Kidney tubule cell (primary cell): ENCODE measurements at places on chromosomes 5 and 9.

- DNase-seq, result no peak
These were observed 23.8 kb downstream of the GABRG2 start for GRCh38 chr5:162091336-162091735.

GRCh38 chr9:79701651-79702050, 129.9 kb downstream of the TLE4 start:
- no peak for DNase-seq

DNA sequence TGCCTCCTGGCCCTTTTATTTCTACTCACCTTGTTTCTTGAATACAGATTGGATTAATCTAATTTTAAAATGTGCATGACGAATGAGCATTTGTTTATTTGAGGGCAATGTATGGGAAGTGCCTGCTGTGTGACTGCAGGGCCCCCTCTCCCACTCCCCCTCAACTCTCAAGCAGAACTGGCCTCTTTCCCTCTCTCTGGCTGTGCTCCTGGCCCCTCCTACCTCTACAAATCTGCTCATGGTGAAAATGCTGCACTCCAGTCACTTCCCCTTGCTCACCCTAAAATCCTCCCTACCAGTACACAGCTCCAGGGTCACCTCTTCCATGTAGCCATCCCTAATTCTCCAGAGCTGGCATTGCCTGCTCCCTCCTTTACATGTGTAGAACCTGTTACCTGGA, 17.2 kb upstream of the NDST1 start:
- DNase-seq, result no peak

GRCh38 chr5:89168766-89169165, 285.8 kb upstream of the MEF2C start:
- no peak for DNase-seq

- DNase-seq, result no peak
These were observed 107.2 kb upstream of the DHFR start for GRCh38 chr5:80761966-80762365.

- peak; percentile 69 for DNase-seq
These were observed 79.5 kb downstream of the GLIS3 start for GRCh38 chr9:4220346-4220745.

DNA sequence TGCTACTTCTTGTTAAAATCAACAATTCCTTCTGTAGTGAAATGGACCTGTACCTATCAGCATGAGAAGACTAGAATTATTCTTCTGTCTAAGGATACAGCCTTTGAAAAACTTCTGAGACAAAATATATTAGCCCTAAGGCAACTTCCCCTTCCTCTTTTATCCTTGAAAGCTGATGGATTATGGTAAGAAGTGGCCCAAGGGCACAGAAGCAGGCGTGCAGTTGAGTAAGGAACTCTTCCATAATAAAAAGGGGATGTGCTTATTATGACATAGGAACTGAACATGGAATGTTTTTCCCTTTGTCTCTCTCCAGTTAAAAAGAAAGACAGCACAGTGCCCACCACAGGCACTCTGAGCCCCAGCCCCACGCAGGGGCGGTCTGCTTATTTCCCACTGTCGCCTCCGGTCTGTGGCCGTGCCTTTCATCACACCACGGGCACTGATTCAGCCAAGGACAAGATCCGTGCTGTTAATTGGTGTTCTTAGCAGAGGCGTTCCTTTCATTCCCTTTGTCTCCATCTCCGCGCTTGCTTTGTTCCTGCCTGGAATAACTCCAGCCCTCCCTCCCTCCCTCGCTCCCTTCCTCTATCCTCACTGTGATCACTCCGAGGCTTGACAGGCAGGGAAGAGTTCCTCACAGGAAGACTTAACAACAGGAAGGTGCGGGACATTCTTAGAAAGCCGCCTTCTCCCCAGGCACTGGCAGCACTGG, 135.9 kb upstream of the OTULINL start:
- DNase-seq, result no peak

DNA sequence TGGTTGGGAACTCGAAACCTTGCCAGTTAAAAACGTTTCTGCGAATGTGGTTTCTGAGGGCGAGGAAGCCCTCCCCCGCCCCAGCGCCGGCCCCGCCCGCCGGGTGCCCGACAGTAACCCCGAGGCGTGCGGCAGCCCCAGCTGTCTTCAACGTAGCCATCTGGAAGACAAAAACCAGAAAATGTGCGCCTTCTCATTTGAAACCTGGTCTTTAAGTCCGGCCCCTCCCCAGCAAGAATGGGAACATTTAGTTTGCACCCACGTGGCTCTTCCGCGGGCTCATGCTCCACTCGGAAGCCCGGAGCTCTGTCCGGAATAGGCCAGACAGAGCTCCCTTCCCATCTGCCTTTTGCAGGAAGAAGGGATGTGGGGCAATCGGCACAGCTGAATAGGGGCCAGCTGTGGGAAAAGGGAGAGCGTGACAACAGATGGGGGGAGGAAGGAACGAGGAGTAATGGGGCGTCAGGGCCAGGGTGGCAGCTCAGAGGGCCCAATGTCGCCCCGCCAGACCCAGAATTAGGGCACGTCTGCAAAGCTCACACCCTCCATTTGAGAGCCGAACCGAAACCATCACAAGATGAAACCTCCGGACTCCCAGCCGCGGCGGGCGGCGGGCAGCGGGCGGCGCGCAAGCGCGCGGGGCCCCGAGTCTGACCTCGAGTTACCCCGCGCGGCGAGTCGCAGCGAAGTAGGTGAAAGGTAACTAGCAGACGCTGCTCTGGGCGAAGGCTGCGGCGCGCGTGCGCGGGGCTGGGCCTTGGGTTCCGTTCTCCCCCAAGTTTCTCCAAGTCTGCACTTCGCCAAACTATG, 63.4 kb upstream of the ABCA1 start:
- peak; percentile 73 for DNase-seq

GRCh38 chr5:169649486-169649885, 12.4 kb downstream of the DOCK2 start:
- DNase-seq, result no peak

DNA sequence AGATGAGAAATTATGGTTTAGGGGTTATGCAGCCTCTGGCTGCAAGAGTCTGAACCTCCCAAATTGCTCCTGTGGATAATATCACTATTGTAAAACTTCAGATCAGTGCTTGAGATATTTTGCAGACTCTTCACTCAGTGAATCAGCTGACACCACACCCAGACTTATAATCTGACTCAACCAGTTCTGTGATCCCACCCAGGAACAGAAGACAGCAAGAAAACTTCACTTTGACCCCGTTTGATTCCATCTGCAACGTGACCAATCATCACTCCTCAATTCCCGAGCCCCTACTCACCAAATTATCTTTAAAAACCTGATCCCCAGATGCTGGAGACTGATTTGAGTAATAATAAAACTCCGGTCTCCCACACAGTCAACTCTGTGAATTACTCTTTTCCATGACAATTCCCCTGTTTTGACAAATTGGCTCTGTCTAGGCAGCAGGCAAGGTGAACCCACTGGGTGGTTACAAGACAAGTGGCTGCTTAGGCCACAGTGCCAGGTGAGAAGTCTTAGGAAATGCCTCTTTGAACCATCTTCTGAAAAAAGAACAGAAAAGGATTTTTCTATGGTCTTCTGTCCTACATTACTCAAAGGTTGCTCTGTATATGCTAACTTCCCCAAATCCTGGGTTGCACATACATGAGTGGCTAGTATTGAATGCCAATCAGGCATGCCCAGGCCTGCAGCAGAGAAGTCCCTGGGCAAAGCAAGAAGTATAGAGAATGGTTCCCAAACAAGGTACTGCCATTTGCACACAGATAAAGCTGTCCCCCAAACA, 588.0 kb downstream of the PRELID2 start:
- DNase-seq, result no peak

- DNase-seq, result peak; percentile 25
These were observed 88.5 kb downstream of the SUSD1 start for GRCh38 chr9:112086627-112087026.

GRCh38 chr5:149937610-149938009, 7.0 kb downstream of the PDE6A start:
- DNase-seq, result peak; percentile 89

- DNase-seq, result no peak
These were observed 27.8 kb upstream of the ARAP3 start for GRCh38 chr5:141709699-141710267.
